Activated CD4-positive, alpha-beta T cell treated with anti-CD3 and anti-CD28 coated beads for 36 hours (primary cell): ENCODE measurements at places on chromosomes 4 and X. TPM values are rescaled to one million over a fixed set of nuclear protein-coding genes. Genes with fewer than 3 reads are reported as not detected.

GRCh38 chr4:184423003-184423686 lies 51.2 kb downstream of the IRF2 start:
- DNase-seq: no peak

GPC3 gene
- 1.3 TPM for total RNA-seq

DNA sequence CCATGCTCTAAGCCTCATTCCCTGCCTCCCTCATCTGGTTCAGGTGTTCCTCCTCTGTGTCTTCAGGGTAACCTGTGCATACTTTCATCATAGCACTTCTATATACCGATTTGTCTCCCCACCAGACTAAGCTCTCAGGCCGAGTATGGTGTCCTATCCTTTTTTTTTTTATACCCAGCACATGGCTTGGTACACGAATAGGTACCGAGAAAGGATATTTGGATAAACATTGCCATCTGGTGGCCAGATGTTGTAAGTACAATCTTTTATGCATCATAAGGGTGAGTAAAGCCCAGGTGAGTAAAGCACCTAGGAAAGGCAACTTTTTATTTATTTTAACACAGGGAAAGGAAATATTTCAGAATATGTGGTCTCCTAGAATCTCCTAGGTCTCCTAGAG lies 68.4 kb downstream of the MID2 start:
- peak; percentile 16 for DNase-seq

SSX4 gene
- total RNA-seq: not detected

- DNase-seq: peak; percentile 30
Measured at GRCh38 chr4:112818594-112818965, 181.6 kb downstream of the LARP7 start.

- DNase-seq: no peak
Measured at GRCh38 chr4:153618833-153619232, 65.2 kb upstream of the TLR2 start.

GRCh38 chr4:135250040-135250439 lies 1048.5 kb upstream of the PABPC4L start:
- DNase-seq: no peak

CT45A1 gene
- not detected for total RNA-seq

DNA sequence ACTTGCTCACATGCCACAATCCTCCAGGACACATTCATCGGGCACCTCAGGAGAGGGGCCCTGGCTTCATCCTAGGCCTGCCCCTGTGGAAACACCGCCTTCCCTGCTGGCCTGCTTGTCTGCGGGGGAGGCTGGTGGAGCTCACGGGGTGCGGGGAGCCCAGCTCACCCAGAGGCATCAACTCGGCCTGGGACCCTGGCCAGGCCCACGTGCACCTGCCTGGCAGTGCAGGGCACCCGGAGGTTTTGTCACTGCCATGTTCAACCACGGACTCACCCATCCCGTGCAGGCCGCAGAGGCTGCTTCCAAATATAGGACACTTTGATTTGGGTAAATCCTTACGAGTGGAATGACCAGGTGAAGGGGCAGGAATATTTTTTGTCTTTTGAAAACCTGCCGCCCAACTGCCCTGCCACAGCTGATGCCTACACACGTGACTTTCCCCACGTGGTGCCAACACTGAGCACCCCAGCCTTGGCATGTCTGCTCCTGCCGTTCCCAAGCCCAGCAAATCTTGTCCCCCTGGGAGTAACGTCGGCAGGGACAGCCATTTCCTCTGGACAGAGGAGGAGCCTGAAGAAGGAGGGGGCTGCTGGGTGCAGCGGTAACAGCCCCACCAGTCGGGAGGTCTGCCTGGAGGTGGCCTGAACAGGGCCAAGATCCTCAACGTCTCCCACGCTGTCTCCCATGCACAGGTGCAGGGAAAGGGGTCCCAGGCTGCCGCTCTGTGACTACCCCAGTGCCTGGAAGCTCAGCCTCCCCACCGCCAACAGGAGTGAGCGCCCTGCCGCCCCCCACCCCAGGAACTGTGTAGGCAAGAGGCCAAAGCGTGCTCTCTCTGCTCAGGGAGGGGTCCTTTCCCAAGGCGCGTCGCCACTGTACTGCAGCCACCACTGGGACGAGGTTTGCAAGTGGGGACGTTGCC lies 8.5 kb downstream of the MXD4 start:
- no peak for DNase-seq

TLR7 gene
- total RNA-seq: 0.04 TPM

- DNase-seq: no peak
Measured at GRCh38 chr4:149584722-149585121, 230.9 kb downstream of the IQCM start.

STK26 gene
- 93.6 TPM for total RNA-seq

- DNase-seq: no peak
Measured at GRCh38 chr4:121011138-121011537, 61.2 kb downstream of the NDNF start.

RASGEF1B gene
- 3.4 TPM for total RNA-seq

DNA sequence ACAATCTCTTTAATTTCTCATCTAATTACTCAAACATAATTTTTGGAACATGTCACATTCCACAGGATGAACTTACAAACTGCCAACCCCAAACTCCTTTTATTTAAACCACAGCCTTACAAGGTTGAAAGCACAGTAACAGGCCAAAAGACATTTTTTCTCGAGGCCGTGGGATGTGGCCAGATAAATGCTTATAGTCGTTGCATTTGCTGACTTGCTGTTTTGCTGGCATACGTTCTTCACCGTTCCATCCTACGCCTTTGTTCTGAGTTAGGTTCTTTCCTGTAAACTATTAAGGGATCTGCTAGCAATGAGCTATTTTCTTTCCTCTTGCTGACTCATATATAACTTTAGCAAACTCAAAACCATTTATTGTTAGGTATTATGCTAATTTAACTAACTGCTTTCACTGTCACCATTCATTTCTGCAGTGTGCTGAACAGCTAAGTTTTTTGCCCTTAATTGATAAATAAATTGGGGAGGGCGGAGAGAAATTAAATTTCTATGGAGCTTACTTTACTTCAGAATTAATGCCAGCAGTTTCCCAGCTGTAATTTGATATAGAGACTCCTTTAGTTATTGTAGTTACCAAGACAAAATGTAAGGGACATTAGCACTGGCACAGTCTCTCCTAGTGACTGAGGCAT lies 135.1 kb upstream of the PACRGL start:
- DNase-seq: no peak

DNA sequence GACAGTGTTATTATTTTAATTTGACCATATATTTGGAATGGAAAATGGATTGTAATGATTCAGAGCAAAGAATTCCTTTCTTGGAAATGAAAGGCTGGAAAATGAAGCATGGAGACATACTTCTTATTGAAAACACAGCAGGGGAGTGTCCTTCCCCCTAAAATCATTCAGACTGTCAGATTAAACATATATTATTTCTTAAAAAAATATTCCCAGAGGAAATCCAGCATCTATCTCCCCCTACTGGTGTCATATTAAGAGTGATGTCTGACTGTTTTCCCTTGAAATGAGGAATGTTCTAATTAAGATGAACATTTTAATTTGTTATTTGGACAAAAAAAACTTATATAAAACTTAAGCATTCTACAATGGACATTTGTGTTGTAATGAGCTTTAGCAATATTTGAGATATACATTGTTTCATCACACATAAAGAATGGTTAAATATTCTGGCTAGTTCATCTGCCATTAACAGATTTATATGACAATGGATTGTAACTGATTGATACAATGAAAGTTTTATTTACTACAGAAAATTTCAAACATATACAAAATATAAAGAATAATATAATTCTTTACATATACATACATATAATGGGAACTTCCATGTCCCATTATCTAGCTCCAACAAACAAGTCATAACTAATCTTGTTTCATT lies 264.6 kb downstream of the SPRY1 start:
- no peak for DNase-seq

HERC6 gene
- total RNA-seq: 7.3 TPM

- no peak for DNase-seq
Measured at GRCh38 chr4:145295547-145295946, 115.2 kb upstream of the OTUD4 start.

DNA sequence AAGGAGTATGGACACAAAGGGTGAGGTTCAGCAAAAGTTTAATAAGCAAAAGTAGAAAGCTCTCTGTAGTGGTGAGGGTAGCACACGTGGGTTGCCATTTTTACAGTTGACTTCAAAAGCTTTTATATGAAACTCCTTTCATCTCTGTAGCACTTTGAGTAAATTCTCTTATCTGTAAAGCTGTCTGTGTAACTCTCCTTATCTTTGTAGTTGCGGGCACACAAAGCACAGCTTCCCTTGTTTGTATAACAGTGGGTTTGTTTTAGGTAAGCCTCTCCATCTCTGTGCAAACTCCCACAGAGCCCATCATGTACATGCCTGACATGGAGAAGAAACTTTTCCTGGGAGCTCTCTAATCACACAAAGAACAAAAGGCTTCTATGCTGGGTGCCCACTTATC lies 325.9 kb upstream of the PABPC5 start:
- no peak for DNase-seq

RASL11B gene
- 0.23 TPM for total RNA-seq
